ENCODE measurements at places on chromosomes 2 and 18.

DNA sequence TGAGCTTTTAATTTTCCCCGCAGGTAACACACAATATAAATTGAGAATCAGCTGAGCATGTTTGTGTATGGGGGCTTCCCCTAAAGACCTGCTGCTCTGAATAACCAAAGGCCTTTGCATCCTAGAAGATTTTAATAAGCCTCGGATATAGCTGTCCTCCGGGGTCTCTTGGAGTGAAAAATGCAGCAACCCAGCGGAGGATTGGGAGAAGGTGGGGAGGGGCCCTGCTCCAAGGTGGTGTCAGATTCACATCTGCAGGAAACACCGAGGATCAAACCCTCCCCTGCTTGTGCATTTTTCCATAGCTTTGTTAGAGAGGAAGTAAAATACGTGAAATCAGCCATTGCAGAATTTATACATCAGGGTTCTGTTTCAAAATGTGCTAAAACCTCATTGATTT lies 63.0 kb upstream of the OTOF start:
- no peak for DNase-seq

- no peak for DNase-seq
These were observed 309.8 kb downstream of the ERBB4 start for GRCh38 chr2:212228743-212229171.

DNA sequence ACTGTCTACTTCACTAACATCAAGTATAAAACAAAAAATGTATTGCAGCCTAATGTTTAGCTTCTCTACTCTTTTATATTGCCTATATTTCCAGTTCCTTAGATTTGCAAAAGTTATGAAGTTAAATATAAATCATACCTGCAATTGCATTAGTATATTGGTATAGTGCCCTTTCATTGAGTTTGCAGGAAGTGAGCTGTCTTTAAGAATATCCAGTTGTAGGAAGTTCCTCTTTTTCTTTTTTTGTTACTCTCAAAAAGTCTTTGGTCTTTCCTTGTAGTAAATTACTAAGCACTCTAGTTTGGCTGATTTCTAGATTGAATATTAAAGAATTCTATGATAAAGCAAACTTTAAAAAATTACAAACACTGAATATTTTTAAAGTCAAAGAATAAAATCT lies 71.3 kb upstream of the FN1 start:
- no peak for DNase-seq

- no peak for DNase-seq
These were observed 11.8 kb downstream of the UCN start for GRCh38 chr2:27296481-27296880.

GRCh38 chr2:104849618-104850141 lies 4.2 kb upstream of the POU3F3 start:
- DNase-seq = peak; percentile 47

GRCh38 chr2:204202253-204202652 lies 265.7 kb downstream of the ICOS start:
- DNase-seq = no peak

- no peak for DNase-seq
These were observed 1.4 kb upstream of the CTNNA2 start for GRCh38 chr2:79511320-79511951.

- no peak for DNase-seq
These were observed 28.6 kb upstream of the GALNT5 start for GRCh38 chr2:157228946-157229345.

- DNase-seq = no peak
These were observed 76.2 kb upstream of the CTAGE1 start for GRCh38 chr18:22493940-22494339.

GRCh38 chr2:189096769-189097447 lies 82.7 kb downstream of the COL5A2 start:
- DNase-seq = peak; percentile 31

GRCh38 chr2:150639383-150639782 lies 151.9 kb upstream of the RND3 start:
- no peak for DNase-seq

- DNase-seq = no peak
These were observed 85.7 kb downstream of the SEPTIN10 start for GRCh38 chr2:109527846-109528705.

DNA sequence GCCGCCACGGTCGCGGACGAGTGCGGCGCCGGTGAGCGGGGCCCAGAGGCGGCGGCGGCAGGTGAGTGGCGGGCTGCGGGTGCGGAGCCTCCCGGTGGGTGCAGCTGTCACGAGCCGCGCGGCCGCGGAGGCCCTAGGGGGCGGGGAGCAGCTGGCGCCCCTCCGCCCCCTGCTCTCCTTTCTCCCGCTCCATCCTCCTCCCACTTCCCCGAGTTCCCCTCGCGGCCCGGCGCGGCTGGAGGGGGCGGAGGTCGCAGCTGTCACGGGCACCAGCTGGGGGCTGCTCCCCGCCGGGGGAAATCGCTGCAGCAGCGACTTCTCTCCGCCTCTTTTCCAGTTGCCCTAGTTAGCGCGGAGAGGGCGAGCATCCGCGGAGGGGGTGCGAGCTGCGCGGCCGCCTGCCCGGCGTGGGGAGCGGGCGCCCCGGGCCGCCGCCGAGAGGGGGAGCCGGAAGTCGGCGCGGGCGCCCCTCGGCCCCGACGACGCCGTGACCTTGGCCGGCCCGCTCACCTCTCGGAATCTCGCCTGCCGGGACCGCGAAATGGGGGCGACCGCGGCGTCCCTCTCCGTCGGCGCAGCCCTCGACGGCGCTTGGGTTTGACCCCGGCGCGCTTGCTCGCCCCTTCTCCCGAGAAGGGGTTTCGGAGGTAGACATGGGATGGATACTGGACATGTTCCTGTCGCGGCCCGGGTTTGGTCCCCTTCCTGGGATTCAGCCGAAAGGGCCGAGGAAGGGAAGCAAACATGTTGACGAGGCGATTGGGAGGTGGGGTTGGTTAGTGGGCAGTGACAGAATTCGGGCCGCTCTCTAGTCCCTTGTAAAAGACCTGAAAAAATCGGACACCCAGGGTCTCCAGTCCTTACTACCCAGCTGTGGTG lies 727 bp downstream of the NCOA1 start:
- DNase-seq = peak; percentile 59

DNA sequence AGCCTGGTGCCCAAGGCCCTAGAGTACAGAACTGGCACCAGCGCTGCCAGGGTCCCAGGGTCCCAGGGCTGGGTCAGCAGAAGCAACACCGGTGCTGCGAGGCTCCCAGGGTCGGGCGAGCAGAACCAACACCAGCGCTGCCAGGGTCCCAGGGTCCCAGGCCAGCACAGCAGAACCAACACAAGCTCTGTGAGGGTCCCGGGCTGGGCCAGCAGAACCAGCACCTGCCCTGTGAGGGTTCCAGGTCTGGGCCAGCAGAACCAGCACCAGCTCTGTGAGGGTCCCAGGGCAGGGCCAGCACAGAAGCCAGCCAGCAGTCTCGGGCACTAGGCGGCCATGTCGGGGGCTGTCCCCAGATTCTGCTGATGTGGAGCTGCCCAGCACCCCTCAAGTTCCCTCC lies 93.1 kb downstream of the GALR1 start:
- DNase-seq = no peak

- no peak for DNase-seq
These were observed 109.1 kb upstream of the ID2 start for GRCh38 chr2:8572712-8573233.

- DNase-seq = no peak
These were observed 7.5 kb downstream of the NPPC start for GRCh38 chr2:231918501-231919330.

GRCh38 chr2:35562488-35562887 lies 793.1 kb upstream of the CRIM1 start:
- no peak for DNase-seq

- no peak for DNase-seq
These were observed 205.4 kb downstream of the ZNF407 start for GRCh38 chr18:74803117-74803516.

DNA sequence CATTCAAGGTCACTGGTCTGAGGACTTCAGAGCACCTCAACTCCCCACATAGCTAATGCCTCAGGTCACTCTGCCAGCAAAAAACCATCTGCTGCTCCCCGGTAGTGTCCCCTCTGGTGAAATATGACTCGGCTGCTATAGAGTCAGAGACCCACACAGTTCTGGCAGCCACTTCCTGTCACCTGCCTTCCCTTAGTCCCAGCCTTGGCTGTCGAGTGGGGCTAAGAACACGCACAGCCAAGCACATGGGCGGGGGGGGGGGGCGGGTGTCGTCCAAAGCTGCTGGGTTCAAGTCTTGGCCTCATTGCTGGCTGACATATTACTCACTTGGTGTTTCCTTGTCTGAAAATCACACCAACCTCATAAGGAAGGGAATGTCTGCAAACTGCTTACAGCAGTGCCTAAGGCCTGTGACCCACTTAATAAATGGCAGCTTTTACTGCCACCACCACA lies 37.5 kb downstream of the POLR1A start:
- DNase-seq = no peak

- peak; percentile 28 for DNase-seq
These were observed 15.1 kb downstream of the RDH14 start for GRCh38 chr2:18545384-18545783.

GRCh38 chr2:160005908-160006307 lies 56.5 kb downstream of the PLA2R1 start:
- no peak for DNase-seq

DNA sequence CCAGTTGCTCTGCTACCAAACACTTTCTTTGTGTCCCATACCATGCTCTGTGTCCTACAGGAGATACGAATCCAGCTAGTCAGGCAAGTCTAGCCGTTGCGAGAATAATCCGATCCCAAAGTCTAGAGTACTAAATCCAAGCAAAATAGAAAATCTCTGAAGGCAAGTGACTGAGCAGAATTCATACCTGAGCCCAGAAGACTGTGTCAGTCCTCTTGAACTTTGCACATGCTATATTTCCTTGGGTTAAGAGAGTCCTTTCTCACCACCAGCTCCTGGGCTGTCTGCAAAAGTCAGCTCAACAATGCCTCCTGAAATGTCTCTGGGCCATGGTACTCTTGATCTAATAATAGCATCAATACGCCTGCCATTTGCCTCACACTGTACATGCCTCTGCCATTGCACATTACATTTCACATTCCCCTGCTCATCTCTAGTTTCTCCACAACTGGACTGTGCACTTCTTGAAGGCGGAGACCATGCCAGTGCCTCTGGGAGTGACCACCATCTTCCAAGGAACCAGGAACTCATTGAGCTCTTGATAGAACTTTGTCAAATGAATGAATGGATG lies 265.8 kb upstream of the ID2 start:
- no peak for DNase-seq

DNA sequence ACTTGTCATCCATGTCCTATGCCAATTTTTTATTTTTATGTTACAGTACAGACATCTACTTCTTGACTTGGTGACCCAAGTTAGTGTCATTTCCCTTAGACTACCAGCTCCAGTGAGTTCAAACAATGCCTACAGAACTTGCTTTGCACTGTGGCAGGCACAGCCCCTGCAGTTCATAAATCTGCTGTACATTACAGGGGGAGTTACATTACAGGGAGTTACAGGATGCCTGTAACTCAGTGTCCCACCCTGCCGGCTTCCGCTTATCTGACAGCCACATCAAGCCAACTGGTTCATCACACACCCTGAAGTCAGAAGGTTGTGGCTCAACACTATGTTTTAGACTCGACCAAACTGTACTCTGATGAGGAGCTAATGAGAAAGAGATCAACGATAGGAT lies 7.8 kb upstream of the NPAS2 start:
- DNase-seq = no peak

DNA sequence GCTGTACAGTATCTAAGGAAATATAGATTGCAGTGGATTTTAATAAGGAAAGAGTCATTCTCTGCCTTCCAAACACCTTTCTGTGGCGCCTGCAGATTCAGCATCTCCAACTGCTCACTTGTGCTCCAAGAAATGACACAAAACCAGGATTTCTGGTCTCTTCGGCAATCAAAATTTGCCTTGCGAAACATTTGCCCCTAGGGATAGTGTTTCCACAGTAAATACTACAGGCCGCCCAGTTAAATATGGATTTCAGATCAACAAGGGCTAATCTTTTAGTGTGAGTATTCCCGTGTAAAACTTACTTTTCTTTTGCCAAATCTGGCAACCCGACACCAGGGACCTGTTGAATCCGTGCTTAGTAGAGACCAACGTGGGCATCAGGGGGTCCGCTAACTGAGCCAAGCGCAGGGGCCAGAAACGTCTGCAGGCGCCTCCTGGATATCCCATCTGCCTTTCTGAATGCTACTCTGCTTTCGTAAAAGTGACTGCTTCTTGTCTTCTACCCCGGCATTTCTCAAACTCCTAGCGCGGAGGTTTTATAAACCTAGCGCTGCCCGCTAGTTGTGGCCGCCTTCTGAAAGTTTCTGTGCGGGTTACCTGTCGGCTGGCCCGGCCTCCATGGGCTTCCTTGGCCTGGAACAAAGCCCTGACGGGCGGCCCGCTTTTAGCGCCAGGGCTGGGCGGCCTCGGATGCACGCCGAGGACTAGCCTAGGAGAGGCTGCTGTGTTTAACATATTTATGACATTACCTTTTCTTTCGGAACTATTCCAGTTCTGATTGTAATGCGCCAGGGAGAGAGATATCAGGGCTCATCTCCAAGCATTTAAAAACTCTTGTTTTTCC lies 2.5 kb downstream of the CYP1B1 start:
- DNase-seq = no peak

GRCh38 chr2:109255654-109256053 lies 126.6 kb downstream of the SH3RF3 start:
- no peak for DNase-seq

DNA sequence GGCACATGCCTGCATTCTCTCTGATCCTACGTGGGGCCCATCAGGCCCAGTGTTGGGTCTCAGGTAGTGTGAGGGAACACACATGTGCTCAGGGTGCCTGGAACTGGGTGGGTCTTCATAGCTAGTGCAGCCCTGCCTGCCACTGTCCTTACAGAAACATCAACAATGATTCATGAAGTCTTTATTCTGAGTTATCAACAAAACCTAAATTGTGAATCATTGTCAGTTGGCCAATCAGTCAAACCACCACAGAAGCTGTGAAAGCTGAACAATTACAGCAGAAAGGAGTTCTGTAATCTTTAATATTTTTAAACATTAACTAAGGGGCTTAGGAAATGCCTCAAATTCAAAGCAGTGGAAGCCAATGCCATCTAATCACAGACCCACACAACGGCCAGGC lies 82.8 kb upstream of the ZNF521 start:
- DNase-seq = no peak

GRCh38 chr2:29106980-29107388 lies 8.2 kb upstream of the CLIP4 start:
- no peak for DNase-seq

DNA sequence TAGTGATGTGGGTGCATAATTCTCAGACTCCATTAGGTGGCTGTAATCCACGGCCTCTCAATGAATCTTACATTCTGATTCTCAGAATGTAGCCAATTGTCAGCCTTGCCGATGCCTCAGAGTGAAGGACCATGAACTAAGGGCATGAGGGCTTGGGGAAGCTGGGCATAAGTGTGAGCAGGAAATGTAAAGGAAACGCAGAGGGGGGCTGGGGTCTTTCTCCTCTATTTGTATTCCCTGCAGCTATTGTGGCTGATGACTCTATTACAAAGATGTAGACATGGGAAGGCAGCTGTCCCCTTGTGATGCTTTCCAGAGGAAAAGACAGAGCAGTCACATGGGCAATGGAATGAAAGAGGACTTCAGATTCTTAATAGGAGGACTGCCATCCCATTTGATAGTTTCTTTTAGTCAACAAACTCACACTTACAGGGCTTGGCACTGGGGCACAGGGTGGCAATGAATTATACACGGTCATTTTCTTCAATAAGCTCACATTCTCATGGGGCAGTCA lies 353.2 kb upstream of the PKDCC start:
- no peak for DNase-seq

All from hepatic stellate cell (primary cell).